Cardiac fibroblast (primary cell): ENCODE measurements at places on chromosomes 7 and 10.

GRCh38 chr10:79054203-79055099, 14.3 kb upstream of the ZMIZ1 start:
- DNase-seq, result no peak

DNA sequence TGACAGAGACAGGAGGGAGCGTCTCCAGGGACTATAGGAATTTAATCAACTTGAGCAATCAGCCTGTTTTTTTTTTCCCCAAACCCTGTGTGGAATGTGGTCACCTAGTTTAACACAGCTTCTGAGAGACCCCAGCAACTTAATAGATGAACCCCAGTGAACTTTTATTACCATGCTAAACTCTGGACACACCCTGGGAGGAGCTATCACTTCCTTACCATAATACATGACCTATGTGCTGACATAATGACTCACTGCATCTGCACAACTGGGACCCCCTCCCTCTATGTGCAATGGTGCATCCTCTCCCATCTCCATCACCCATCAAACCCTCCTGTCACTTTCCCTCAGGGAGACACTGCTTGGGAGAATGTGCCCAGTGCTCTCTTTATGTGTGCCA, 83.7 kb downstream of the EPC1 start:
- DNase-seq, result peak; percentile 29

DNA sequence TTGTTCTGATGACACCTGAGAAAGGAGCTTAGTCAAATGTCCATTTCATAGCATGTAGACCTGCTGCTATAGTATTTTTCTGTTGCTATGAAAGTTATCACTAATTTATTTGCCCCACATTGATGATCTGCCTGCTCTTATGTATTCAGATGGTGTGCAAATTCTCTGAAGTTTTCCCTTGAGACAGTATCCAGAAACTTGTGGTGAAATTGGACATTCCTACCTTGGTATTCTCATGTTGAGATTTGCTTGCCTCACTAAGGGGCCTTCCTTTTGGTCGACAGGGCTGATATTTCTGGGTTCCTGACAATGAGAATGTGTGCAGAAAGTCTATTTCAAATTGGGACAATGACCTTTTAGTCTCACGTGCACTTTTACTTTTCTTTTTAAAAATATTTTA, 253.2 kb upstream of the FZD8 start:
- peak; percentile 58 for DNase-seq

GRCh38 chr10:71081912-71082311, 130.5 kb upstream of the UNC5B start:
- no peak for DNase-seq

GRCh38 chr10:92377962-92378361, 87.0 kb downstream of the MARCHF5 start:
- DNase-seq, result no peak
